ENCODE measurements at places on chromosomes 13 and 19.

- no peak for DNase-seq
Measured at GRCh38 chr19:3276341-3276799, 51.9 kb downstream of the CELF5 start.

DNA sequence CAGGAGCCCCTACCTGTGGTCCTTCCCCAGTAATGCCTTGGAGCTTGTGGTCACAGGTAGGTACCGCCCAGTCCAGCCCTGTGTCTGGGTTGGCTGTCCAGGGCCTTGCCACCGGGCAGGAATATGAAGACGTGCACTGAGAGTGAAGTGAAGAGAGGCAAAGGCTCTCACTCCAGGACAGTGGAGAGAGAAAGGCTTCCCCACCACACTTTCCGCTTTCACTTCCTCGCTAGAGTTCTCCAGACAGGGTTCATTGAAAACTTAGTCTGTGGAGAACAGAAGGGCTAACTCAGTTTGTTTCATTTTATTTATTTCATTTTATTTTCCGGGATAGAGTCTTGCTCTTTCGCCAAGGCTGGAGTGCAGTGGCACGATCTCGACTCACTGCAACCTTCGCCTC, 14.2 kb downstream of the FCAR start:
- DNase-seq, result no peak

- no peak for DNase-seq
Measured at GRCh38 chr19:18332917-18333530, 7.4 kb upstream of the PGPEP1 start.

DNA sequence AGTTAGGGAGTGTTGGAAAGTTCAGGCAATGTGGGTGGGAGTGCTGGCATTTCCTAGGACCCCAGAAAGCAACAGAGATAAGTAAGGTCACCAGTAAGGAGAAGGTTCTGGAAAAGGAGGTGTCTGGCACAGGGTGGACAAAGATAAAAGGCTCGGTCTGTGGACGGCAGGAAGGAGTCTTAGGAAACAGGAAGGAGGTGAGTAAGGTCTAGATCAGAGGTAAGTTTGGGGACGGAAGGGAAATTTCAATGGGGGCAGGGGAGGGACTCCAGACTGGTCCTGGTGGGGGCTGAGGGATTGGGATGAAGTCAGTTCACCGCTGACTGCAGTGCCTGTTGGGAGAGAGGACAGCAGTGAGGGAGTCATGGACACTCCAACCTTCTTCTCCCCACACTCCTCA, 7.8 kb upstream of the OPA3 start:
- no peak for DNase-seq

DNA sequence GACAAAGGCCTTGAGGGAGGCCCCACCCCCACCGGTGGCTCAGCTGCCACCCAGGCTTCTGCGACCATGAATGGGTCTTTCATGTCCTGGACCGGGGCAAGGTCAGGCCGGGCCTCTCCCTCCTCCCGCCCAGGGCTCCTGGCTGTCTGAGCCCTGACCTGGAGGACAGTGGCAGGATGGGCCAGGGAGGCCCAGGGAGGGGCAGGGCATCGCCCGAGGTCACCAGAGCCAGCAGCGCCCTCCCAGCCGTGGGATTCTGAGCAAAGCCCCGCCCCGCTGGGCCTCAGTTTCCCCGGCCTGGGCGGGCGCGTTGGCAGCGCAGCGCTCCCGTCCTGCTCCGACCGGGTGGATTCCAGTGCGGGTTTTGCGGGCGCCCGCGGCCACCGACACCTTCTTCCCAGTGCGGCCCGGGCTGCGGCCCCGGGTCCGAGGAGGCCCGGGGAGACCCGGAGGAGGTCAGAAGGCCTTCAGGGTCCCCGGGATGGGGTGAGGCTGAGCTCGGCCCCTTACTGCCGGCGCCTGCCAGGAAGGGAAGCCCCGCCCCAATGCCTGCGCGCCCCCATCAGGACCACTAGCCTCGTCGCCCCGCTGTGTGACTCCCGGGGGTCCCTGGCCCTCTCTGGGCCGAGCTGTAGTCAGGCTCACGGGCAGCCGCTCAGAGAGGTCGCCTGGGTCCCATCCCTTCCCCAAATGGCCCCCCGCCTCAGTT, 24.6 kb upstream of the SEMA6B start:
- DNase-seq, result no peak

DNA sequence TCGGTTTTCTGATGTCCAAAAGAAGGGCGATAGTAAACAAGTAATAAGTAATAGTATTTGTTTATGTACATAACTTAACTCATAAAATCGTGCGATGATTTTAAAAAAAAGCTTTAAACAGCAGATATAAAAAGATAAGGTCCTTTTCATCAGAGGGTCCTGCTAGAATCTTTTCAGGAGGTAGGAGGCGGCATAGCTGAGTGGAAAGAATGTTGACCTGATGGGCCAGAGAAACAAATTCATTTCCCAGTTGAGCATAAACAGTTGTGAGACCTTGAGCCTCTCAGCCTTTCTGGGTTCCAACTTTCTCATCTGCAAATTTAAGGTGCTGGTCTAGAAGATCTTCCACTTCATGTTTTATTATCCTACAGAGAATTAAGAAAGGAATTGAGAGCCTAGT, 173.5 kb downstream of the LACC1 start:
- DNase-seq, result no peak

DNA sequence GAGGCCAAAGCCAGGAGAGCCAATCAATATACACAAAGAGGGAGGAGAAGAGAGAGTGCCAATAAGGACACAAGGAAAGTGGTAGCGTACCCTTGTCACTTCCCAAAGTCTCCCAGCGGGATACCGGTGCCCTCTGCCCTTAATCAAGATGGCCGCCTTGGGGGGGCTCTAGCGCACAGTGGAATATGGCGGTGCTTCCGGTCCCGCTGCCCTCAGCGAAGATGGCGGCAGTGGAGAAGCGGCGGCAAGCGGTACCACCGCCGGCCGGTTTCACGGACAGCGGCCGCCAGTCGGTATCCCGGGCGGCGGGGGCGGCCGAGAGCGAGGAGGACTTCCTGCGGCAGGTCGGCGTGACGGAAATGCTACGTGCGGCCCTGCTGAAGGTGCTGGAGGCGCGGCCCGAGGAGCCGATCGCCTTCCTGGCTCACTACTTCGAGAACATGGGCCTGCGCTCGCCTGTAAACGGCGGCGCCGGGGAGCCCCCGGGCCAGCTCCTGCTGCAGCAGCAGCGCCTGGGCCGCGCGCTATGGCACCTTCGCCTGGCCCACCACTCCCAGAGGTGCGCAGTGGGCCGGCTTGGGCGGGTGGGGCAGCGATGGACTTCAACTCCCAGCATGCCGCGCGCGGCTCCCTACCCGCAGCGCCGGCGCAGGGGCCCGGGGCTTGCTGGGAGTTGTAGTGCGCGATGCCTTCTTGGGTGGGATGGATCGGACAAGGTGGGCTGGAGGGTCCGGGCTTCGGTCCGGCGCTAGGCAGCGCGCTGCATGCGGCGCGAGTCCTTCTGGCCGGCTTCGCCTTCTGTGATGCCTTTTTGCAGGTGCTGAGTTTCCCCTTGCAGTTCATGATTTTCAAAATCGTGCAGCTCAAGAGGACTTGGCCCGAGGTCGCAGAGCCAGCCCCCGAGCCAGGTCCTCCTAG, at the start of gene TPGS1:
Gene TPGS1, plus strand, starts transcription at position 212 of the 918 bp plus-strand sequence. Its CDS starts 10 bp downstream, at position 222.
- peak; percentile 75 for DNase-seq

GRCh38 chr13:34064456-34065205, 246.7 kb downstream of the RFC3 start:
- DNase-seq, result no peak

DNA sequence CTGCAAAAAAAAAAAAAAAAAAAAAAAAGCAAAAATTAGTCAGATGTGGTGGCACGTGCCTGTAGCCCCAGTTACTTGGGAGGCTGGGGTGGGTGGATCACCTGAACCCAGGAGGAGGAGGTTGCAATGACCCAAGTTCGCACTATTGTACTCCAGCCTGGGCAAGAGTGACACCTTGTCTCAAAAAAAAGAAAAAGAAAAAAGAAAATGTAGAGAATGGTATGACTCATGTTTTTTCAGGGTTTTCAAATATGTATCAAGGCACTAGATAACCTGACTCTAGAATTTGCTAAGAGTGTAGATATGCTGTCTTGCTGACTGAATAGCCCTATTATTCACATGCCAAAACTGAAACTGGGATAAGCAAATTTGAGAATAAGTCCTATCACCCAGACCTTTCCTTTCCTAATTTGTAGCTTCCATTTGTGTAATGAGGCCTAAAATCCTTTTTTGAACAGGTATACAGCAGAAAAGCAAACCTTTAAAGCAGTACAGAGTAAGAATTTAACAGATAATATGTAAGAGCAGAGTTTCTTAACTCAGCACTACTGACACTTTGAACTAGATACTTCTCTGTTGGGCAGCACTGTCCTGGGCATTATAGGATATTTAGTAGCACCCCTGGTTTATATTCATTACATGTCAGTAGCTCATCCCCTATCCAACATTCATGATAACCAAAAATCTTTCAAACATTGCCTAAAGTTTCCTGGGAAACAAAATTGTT, 108.6 kb downstream of the ELF1 start:
- peak; percentile 18 for DNase-seq

- peak; percentile 46 for DNase-seq
Measured at GRCh38 chr19:11191273-11191755, 6.0 kb downstream of the KANK2 start.

DNA sequence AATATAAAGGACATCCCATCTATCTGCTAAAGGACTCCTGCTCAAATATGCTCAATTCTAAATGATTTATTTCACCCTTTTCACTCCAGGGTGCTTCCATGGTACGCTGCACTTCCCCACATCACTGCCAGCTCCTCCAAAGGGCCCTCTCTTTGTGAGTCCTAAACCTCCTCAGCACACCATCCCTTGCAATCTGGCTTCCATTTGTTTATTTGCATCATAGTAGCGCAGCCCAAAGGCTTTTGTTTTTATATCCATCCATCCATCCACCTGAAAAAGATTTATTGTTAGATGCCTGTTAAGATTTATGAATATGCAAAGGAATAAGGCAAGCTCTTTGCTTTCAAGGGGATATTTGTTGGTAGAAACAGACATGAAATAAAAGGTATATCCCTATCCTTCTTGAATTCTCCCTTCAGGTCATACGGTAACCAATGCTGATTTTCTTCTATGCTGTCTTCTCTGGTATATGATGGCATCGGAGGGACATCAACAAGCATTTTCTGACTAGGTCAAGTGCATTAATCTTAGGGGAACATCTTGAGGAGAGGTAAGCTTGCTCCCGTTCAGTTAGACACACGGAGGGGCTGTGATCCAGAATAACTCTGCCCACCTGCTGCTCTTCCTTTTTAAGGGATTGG, 397.6 kb downstream of the LIG4 start:
- DNase-seq, result no peak

DNA sequence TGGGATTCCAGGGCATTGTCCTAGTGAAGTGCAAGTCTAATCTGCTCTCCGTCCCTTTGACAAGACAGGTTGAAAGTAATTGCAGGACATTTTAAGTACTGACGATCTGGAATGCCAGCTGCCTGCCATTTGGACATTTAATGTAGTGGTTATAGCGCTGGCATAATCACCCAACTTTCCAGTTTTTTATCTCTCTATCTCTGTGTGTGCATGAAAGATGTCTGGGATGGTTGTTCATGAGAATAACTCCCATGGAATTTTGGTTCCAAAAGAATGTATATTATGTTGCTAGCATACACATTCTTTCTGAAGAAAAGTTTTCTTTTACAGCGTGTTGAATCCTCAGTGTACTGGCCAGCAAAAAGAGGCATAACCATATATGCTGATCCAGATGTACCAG, 53.6 kb downstream of the TDRD12 start:
- DNase-seq, result no peak

- peak; percentile 66 for DNase-seq
Measured at GRCh38 chr19:49114630-49115363, 627 bp downstream of the LIN7B start.

DNA sequence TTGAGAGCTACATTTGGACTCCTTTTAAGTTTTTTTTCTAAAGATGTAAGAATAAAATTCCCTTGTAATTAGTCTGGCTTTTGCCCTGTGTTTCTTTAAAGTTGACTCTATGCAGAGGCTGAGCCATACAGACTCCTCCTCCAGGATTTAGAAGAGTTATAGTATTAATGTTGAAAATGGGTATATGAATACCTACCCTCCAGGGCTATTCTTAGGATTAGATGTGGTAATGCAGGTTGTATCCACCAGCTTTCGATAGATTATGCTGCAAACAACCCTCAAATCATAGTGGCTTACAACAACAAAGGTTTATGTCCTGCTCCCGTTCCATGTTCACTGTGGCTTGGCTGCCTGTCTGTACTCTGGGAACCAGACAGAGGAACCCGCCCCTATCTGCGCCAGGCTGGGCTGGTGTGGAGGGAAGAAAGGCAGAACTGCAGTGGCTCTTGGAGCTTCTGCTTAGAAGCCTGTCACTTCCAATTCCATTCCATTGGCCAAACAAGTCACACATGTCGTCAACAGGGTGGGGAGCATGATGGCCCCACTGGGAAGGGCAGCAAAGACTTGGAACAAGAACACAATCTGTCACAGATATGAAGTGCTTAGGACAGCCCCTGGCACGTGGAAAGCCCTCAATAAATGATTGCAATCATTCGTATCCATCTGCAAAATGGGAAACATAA, 290.8 kb downstream of the FOXO1 start:
- DNase-seq, result no peak

DNA sequence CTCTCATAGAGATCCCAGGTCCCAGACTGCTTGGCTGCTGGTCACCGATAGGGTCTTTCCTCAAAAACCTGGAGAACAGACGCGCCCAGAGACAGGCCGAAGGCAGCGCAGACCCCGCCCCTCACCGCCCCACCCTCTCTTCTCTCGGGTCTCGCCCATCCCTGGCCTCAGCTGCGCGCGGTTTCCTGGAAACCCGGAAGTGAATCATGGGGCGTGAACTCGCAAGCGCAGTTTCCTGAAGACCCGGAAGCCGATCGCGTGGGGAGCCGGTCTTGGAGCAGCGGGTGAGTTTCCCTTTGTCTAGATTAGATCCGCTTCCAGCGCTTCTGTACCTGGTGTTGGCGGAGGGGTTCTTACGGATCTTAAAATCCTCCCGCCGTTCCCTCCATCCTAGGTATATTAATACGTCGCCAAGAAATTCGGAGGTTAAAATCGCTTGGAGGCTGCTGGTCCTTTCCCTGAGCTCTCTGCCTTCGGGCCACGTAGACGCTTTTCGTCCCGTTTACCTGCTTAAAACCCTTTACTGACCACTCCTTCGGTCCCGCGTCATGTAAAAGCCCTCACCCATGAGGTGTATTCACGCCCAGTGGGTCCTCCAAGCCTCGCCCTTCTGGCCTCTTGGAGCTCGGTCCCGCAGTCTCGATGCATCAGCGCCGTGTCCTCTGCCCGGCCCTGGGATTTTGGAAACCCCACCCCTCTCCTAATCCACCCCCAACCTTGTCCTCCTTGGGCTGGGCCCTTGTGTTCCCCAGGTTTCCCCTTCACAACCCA, at the start of gene ZNF578:
Gene ZNF578, plus strand, starts transcription at position 230 of the 771 bp plus-strand sequence. CDS start 48,293 bp downstream, outside the sequence.
- peak; percentile 88 for DNase-seq

DNA sequence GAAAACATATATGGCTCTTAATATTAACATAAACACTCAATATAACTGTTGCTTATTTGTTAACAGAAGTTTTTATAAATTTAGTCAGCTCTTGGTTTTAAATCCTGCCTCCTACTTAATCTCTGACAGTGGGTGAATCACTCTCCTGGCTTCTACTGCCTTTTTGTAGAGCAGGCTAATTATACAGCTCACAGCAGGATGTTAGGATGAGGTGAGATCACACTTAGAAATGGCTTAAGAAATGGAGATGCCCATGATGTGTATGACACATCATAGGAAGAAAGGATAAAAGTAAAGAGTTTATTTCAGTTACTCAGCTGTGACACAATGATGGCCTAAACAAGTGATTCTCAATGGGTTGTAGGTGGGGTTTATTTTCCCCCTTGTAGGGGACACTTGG, 345.6 kb downstream of the SPRY2 start:
- DNase-seq, result peak; percentile 91

All from fibroblast of skin of right quadriceps (primary cell).